ENCODE measurements at places on chromosomes 7 and 10. TPM values are rescaled to one million over a fixed set of nuclear protein-coding genes. Genes with fewer than 3 reads are reported as not detected.

SLC35B4 gene
- total RNA-seq: 10.7 TPM

PRKAR2B gene
- total RNA-seq: 0.47 TPM

HABP2 gene
- total RNA-seq: not detected

CYP26C1 gene
- total RNA-seq: 0.20 TPM

C1QL3 gene
- not detected for total RNA-seq

TAC1 gene
- not detected for total RNA-seq

CLDN3 gene
- total RNA-seq: not detected

ETV1 gene
- total RNA-seq: 0.47 TPM

GRM3 gene
- total RNA-seq: not detected

BMS1 gene
- total RNA-seq: 18.9 TPM

GDF2 gene
- total RNA-seq: not detected

PNLIPRP3 gene
- total RNA-seq: not detected

DCLRE1A gene
- total RNA-seq: 4.7 TPM

WIPF3 gene
- not detected for total RNA-seq

DOCK1 gene
- 0.17 TPM for total RNA-seq

CRHR2 gene
- total RNA-seq: not detected

DNA sequence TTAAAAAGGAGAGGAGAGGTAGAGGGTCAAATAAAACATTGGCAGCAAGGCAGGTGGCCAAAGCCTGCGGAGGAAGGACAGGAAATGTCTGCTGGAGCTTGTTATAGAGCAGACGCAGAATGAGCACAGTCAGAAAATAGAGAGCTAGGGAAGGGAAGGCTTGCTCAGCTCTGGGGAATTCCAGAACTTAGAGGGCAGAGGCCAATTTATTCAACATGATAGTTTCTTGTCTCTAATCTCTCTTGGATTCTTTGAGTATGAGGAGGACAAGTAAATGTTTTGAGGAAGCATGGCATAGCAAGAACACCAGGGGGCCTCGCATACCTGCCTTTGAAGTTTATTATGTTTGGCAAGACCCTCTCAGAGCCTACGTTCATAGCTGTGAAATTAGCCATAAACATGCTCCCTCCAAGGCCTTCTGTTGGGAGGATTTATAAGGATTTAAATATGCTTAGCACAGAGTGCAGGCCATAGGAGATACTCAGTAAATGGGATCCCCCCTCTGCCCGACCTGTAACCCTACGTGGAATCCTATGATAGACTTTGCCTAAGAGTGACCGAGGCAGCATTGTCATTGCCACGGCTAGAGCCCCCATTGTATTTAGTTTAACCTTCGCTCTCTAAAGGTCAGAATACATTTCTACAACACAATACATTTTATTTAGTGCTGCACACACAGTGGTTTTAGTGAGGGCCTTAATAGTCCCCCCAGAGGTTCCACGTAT, 293.9 kb downstream of the CCDC3 start:
- DNase-seq: no peak

GRCh38 chr10:57457972-57458512, 809.7 kb downstream of the IPMK start:
- DNase-seq: no peak

GRCh38 chr10:24552346-24553016, 171.2 kb downstream of the ARHGAP21 start:
- peak; percentile 4 for DNase-seq

DNA sequence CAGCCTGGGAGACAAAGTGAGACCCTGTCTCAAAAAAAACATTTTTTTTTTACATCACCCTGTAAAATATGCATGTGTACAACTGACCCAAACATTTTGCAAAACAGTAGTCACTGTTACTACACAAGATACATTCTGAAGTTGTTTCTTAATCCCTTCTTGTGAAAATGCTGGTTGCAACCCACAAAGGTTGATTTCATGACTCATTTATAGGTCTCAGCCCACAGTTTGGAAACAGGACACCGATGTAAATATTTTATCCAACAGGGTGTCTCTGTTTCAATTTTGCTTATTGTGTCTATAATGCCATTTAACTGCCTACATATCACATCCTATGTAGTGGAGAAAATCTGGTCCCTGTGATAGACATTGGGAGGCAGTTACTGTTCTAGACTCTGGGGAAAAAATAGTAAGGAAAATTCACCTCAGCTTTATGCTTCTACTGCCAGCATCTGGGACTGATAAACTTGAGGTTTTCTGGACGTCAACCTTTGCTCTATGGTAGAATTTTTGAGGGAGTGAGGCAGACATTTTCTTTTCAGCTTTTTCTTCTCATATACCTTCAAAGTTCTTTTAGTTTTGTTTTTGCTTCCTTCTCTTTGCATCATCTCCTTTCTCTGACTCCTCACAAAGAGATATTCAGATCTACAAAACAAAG, 1.6 kb upstream of the RAB19 start:
- no peak for DNase-seq

DNA sequence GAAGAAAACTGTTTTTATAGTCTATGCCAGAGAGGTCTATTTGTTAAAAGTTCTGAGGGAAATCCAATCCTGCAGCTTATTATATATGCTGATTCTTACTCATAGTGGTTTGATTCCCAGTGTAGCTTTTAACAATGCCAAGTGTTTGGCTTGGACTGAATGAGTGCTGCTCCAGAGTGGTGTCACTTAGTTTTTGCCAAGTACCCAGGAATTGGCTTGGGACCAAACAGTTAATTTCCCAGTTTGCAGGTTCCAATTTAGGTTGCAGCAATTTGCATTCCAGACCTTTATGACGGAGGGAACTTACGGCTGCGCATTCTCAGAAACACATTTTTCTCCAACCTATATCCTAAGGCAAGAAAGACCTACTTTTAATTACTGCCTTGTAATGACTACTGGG, 32.4 kb downstream of the NSUN6 start:
- no peak for DNase-seq

DNA sequence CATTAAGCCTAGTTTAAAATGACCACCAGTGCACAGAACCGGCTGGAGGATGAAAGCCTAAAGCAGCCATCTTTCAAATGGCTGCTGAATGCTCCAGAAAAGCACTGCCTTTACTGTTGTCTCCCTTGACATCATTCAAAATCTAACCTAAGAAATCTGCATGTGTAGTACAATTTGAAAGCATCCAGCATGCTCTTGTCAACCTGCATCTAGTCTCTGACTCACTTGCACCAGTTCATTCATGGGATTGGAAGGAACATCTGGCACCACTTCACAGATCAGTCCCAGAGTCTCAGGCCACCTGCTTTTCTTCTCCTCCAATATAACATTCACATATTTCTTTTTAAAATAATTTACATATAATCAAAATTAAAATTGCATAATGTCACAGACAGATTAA, 76.2 kb downstream of the RNF133 start:
- DNase-seq: no peak

DNA sequence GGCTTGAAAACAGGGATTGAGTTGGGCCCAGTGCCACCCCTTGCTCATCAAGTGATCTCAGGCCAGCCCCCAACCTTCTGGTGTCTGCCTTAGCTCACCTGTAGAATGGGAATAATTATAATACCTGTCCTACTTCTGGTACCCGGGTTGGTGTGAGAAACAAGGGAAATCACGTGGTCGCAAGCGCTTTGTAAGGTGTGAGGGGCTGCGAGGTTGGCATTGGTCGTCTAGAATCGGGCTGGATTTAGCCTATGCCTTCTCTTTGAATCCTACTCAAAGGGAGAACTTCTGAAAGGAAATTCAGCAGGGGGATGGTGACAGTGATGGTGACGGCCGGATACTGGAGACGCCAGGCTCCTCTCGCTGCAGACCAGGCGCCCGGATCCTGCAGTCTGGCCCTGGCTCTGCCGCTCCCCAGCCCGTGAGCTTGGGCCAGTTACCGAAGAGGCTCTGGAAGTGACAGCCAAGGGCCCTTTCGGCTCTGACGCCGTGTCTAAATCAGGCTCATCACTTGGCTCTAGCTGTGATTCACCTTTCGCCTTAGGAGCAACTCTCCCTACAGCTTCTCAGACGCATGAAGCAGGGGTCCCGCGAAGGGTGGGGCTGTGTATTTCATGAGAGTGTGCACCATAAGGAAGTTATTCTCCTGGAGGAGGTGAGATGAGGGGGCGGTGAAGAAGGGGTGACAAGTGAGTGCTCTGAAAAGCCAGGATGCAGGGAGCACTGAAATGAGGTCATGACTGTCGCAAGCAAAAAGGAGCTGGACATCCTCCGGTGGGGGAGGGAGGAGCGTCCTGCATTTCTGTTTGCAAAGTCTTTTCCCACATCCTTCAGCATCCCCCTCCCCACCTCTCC, 4.0 kb upstream of the CREB5 start:
- no peak for DNase-seq

- no peak for DNase-seq
Observed at GRCh38 chr7:22588351-22588750, 88.4 kb upstream of the STEAP1B start.

- DNase-seq: no peak
Observed at GRCh38 chr10:113069595-113069994, 119.5 kb downstream of the TCF7L2 start.

GRCh38 chr7:30941582-30942323, 22.0 kb upstream of the GHRHR start:
- no peak for DNase-seq

GRCh38 chr7:112263519-112263918, 57.0 kb downstream of the ZNF277 start:
- no peak for DNase-seq

- no peak for DNase-seq
Observed at GRCh38 chr7:158076656-158077055, 511.0 kb downstream of the PTPRN2 start.

- DNase-seq: no peak
Observed at GRCh38 chr7:77481615-77482014, 55.5 kb upstream of the PTPN12 start.

DNA sequence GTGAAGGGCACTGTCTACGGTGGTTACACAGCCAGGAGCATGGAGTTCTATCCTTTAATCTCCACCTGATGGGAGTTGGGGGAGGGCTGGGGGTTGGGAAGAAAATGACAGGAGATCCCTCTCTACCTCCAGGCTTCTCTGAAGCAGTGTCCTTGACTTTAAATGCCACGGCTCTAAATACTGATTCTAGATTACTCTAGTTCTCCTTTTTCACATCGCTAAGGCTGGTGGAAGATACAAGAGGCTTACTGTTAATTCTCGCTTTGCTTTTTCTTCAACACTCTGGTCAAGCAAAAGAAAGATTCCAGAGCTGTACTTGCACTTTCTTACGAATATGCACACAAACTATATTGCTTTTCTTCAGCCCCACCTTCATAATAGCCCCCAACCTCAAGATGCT, 30.5 kb downstream of the ARL3 start:
- DNase-seq: no peak

GRCh38 chr7:39825401-39825980, 124.6 kb upstream of the CDK13 start:
- DNase-seq: no peak

- no peak for DNase-seq
Observed at GRCh38 chr10:113953505-113954272, 90.0 kb upstream of the ADRB1 start.

- no peak for DNase-seq
Observed at GRCh38 chr10:121189066-121189465, 337.9 kb downstream of the WDR11 start.

GRCh38 chr10:74738052-74738451, 88.3 kb upstream of the KAT6B start:
- no peak for DNase-seq

- no peak for DNase-seq
Observed at GRCh38 chr10:3100856-3101640, 33.7 kb downstream of the PFKP start.

GRCh38 chr7:99784007-99784406, at the start of gene CYP3A4:
CYP3A4 (minus strand) TSS chr7:99784184; CDS start chr7:99784081, 103 bp downstream.
- no peak for DNase-seq

- DNase-seq: no peak
Observed at GRCh38 chr10:73287441-73287840, 35.0 kb upstream of the MRPS16 start.

DNA sequence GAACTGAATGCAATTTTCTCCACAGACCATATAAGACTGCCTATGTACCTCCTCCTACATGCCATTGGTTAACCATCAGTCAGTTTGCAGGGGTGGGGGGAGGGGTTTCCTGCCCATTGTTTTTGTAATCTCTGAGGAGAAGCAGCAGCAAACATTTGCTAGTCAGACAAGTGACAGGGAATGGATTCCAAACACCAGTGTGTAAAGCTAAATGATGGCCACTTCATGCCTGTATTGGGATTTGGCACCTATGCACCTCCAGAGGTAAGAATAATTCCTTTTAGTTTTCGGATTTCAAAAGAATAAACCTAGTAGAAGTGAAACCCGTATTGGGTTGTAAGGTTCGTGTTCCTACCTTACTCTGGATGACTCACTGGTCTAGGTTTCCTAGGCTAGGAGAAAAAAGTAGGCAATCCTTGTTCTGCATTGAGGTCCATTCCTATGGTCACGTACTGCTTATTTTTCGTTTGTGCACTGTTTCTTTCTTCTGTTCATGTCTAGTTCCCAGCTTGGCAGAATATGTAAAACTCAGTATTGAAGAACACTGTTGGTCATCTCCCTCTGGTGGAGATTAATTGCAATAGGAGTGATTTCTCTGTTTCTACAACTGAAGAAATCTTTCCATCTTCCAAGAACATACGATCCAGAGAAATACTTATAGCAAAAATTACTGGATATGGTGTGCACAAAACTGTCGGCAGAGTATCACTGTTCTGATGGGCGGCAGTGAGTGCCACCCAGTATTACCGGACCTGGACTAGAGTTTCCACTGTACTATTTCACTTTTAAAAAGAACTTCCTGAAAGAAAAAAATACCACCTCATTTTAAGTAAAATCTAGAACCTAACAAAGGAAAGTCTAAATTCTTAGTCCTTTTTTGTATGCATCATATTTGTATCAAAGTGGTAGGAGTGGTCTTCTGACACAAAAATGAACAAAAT, at the start of gene AKR1C3:
AKR1C3 (plus strand) TSS at position 150 of the 941 bp plus-strand sequence; CDS start at position 181, 31 bp downstream.
- peak; percentile 22 for DNase-seq

DNA sequence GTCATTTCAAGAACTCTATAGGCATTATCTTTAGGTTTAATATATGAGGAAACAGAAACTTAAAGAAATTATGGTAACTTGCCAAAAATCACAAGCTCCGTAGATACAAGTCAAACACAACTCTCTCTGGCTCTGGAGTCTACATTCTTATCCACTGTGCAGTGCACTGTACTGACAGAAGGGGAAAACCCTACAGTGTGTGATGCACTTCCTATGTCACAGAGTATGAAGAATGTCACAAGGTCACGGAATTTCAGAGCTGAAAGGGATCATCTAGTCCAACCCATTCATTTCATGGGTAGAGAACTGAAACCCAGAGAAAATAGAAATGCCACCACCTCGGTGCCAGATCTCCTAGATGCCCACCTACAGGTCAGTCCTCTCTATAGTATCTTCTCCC, 86.1 kb downstream of the LRRTM3 start:
- DNase-seq: no peak

DNA sequence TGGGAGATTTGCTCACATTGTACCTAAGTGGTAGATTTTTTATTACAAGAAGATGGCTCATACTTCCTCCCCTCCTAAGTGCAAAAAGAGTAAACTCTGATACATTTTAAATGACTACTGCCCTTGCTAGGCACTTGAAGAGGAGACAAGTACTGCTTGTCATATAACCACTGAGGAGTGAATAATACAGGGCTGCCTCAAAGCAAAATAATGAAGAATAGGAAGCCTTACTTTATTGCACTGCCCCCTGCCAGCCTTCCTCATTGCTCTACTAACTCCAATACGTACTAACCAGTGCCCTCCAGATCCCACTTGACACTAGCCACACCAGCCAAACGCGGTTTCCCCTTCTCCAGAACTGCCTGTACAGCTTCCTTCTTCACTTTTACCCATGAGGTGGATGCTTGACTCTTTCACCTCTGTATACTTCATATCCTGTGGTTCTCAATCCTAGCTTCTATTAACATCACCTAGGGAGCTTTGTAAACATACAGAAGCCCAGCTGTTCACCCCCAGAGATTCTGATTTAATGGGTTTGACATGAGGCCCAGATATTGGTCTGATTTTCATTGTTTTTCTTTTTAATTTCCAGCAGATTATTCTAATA, 11.7 kb upstream of the MTERF1 start:
- no peak for DNase-seq

Measured in CD4-positive, alpha-beta memory T cell (primary cell).